HT1080 (cell line): ENCODE measurements at places on chromosomes 5 and 9.

- DNase-seq: no peak
Observed at GRCh38 chr9:38062106-38062497, 6.9 kb downstream of the SHB start.

GRCh38 chr9:131645078-131645776 lies 94.6 kb downstream of the RAPGEF1 start:
- DNase-seq: no peak

DNA sequence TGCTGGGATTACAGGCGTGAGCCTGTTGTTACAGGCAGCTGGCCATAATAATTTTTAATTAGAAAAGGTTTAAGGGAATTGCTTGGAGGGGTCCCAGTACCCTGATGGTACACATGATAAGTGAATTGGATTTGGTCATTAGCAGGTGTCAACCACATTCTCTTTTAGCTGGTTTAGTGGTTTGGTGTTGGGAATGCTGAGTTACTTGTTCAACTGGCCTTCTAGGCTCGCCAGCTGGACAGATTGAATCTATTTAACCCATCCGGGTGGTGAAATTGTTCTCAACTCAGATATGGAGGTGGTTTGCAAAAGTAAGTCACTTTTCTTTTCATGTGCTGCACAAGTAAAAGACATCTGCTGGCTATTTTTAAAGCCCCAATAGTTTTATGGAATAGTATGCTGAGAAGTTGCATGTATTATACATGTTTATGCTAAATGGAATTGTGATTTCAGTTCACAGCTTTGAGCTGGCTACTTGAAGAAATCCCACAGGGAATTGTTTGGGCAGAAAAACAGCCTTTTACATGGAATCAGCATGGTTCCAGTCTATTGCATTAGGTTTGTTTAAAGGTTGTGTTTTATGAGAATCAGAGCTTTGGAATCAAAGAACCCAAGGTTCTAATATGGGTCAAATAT lies 149.8 kb upstream of the SLC28A3 start:
- DNase-seq: no peak

- DNase-seq: no peak
Observed at GRCh38 chr5:130666462-130666861, 498.6 kb downstream of the HINT1 start.

DNA sequence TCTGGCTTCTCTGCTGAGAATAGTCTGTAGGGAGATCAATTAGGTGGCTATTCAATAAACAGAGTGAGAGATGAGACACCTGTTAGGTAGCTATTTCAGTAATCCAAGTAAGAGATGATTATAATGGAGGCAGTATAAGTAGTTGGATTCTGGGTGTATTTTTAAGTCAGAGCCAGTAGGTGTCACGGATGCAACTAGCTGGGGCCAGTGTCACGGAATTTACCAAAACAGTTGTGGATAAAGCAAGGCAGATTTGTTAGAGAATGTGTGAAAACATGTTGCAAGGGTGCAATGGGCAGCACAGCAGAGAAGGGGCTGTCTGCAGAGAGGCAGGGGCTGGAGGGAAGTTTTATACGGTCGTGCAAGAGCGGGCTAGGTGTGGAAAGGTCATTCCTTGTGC lies 114.9 kb downstream of the RASGRF2 start:
- DNase-seq: no peak

- DNase-seq: no peak
Observed at GRCh38 chr9:86175743-86176456, 76.5 kb upstream of the GOLM1 start.

- DNase-seq: peak; percentile 49
Observed at GRCh38 chr5:150502106-150502505, 5.8 kb upstream of the NDST1 start.

- DNase-seq: no peak
Observed at GRCh38 chr9:137685035-137685740, 66.4 kb downstream of the EHMT1 start.

DNA sequence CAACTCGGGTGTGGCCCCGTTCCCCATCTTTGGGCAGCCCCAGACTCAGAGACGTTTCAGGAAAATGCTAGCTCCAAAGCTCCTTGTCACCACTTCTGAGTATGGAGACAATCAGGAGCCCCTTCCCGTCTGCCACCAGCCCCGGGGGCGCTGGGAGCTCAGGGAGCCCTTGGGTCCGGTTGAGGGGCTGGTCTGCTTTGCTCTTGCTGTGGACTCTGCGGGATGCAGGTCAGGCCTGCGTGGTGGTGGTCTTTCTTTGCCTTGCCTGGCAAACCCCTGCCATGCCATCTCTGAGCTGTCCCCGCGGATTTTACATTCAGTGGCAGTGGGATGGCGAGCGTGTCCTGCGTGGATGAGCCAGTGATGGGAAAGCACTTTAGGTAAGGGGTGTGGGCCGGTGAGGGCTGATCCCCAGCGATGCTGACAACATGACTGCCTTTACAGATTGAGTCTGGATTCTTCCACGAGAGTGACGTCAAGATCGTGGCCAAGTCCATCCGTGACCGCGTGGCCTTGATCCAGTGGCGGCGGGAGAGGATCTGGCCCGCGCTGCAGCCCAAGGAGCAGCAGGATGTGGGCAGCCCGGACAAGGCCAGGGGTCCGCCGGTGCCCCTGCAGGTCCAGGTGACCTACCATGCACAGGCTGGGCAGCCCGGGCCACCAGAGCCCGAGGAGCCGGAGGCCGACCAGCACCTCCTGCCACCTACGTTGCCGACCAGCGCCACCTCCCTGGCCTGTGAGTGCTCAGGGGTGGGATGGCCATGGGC lies 63.3 kb downstream of the WNK2 start:
- DNase-seq: no peak

DNA sequence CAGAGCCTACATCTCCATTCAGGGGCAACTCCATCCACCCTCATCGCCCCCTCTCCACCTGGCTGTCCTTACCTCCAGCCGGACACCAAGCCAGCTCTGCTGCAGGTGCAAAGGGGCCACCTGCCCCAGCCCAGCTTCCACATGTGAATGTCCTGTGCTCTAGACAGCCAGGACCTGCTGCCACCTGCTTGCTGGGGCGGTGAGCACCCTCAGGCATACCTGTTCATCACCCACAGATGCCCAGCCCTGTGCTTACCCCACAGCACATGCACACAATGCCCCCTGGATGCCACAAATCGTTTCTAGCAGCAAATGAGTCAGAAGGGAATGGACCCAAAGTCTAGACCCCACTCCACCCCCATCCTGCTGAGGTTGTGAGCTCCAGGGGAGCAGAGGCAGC lies 13.3 kb upstream of the NKD2 start:
- no peak for DNase-seq

GRCh38 chr9:137828527-137829259 lies 48.9 kb upstream of the CACNA1B start:
- DNase-seq: peak; percentile 24

GRCh38 chr9:128787659-128788058 lies 606 bp downstream of the TBC1D13 start:
- DNase-seq: no peak

GRCh38 chr9:1087120-1087881 lies 37.1 kb downstream of the DMRT2 start:
- DNase-seq: no peak

- no peak for DNase-seq
Observed at GRCh38 chr5:85651731-85652130, 966.0 kb upstream of the COX7C start.

DNA sequence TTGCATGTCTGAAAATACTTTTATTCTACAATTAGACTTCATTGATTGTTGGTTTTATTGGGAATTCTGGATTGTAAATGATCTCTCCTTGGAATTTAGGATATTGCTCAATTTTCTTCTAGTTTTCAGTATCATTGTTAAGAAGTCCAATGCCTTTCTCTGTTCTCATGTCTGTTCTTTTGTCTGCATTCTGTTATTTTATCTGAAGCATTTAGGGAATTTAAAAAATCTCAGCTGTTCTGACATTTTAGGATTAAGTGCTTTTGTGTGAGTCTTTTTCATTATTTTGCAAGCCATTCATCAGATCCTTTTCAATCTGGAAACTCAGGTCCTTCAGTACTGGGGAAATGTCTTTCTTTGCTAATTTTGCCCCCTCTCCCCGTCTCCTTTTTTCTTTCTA lies 4.4 kb upstream of the FER start:
- DNase-seq: no peak

- no peak for DNase-seq
Observed at GRCh38 chr5:74135033-74135432, 505.5 kb downstream of the ENC1 start.

- DNase-seq: no peak
Observed at GRCh38 chr5:174490728-174491127, 233.7 kb upstream of the MSX2 start.

DNA sequence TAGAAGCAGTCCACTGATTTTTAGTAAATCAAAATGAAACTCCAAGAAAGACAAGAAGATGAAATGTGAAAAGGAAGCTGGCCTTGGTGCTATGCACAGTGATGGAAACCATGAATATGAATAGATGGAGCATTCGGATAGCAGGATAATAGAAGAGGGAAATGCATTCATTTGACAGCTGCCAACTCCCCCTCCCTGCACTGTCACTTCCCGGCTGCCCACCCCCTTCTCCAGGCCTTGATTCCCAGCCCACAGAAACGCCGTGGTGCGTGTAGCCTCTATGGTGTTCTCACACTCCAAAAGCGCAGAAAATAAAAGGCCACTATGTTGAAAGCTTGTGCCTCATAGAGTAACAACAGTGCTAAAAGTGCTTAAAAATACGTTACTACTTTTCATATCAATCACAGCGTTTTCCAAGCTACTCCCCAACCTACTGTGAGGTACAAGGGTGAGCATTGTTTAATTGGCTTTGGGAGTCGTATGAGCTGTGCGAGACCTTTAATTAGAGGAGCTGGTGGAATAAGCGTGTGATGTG lies 26.1 kb upstream of the IFNK start:
- no peak for DNase-seq

GRCh38 chr5:67257500-67257899 lies 60.9 kb upstream of the CD180 start:
- DNase-seq: no peak

- DNase-seq: no peak
Observed at GRCh38 chr9:130288926-130289690, 23.5 kb downstream of the HMCN2 start.

- no peak for DNase-seq
Observed at GRCh38 chr9:79984429-79985067, 412.8 kb downstream of the TLE4 start.

DNA sequence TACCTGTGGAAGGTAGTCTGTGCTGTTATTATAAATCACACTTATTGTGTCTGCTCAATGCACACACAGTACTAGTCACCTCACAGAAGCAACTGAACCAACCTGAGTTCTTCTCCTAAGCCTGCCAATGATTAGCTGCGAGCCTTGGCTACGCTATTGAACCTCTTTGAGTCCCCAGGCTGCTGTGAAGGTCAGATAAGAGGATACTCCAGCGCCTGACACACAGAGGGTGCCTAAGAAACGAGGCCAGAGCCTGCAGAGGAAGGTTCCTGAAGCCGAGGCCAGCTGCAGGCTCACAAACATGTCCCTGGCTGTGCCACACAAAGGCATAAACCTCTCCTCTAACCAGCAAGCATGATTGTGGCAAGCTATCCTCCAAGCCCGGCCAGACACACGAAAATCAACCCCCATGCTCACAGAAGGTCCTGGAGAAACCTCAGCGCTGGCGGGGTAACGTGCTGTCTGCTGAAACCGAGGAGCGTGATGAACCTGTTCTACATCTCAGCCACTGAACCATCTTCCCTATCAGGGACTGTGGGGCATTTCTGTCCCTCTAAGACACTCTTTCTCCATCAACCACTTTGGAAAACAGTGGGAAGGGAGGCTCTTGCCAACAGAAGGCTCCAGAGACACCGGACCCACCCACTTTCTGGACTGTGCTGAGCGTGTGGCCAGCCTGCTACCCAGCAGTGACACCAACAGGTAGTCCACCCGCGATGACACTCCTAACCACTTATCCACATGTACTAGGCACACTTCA lies 53.2 kb upstream of the SLC25A51 start:
- DNase-seq: no peak

DNA sequence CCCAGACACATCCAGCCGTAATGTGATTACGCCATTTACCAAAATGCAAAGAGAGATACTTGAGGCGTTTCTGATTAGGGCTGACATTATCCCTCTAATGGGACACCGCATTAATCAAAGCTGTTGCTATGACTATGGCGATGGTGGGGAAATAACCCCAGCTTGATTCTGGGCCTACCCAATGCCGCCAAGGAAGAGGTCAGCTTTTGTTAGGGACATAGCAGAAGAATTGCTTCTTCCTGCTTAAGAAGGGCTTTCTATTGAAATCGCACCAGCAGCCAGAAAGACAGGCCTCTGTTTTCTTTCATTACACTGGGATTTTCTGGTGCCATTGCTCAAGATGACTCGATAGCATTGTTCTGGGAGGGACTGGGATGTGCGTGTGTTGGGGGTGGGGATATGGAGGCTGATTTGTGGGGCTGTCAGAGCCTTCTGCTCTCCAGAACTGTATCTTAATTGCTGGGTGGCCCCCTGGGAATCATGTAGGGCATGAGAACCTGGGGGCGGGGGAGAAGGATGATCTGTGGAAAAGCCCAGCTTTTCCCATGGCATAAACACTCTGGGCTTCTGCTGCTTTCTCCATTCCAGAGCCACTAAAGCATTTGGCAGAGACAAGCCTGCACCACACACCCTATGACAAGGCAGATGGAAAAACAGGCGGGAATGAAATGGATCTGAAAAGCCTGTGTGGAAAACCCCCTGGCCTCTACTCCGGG lies 106.5 kb upstream of the RAD23B start:
- DNase-seq: no peak

DNA sequence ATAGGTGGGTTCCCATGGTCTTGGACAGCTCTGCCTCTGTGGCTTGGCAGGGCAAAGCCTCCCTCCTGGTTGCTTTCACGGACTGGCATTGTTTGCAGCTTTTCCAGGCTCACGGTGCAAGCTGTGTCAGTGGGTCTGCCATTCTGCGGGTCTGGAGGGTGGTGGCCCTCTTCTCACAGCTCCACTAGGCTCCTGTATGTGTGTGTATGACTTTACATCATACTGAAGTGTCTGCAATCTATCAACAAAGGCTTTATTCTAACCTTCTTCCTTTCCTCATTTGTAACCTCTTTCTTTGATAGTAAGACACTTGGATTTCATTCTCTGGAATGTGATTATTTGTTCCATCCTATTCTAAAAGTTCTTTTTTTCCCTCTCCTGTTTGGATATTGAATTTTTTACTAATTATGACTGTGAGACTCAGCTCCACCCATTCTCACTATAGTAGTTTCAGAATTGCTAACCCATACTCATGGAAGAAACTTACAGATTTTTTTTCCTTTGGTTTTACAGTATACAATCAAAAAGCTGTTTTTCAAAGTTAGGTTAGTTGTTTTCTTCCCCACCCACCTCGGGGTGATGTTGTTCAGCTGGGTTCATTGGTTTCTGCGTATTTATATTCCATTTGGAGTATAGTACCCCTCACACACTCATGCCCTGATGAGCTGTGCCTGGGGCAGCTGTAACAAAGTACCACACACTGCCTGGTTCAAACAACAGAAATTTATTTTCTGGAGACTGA lies 144.6 kb upstream of the OTULINL start:
- DNase-seq: no peak

DNA sequence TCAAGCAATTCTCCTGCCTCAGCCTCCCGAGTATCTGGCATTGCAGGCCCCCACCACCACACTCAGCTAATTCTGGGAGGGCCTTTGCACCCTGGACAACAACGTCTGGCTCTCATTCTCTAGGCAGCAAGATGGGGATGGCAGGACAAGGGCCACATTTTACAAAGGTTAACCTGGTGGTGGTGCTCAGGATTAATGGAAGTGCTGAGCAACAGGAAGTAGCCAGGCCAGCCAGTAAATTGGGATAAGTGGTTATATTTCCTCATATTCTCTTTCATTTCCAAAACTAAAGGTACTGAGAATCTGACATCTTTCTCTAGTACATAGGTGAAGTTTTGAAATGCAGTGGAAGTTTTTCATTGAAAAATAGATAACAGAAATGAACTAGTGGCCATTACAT lies 24.7 kb upstream of the ASPN start:
- DNase-seq: no peak

- no peak for DNase-seq
Observed at GRCh38 chr5:143986516-143987212, 174.7 kb downstream of the HMHB1 start.
